ENCODE measurements at places on chromosomes 7 and 10.

DNA sequence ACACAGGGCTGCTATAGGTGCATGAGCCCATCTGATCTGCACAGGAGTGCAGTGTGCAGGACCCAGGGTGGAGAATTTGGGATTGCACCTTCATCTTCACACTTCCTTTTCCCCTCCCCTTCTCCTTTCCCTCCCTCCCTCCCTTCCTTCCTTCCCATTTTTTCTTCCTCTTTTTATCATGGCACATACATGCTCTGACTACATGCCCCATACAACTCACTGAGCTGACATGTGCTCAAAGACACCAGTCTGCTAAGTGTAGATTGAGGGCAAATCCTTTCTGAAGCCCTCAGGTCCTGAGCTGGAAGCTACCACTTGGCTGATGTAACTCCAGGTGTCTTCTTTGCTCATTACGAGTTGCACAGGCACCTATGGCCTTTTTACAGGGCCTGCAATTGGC lies 365.3 kb upstream of the ZNF32 start:
- DNase-seq, result no peak

GRCh38 chr7:27908534-27909165 lies 168.7 kb downstream of the TAX1BP1 start:
- no peak for DNase-seq

GRCh38 chr10:23053036-23053435 lies 42.3 kb upstream of the MSRB2 start:
- no peak for DNase-seq

DNA sequence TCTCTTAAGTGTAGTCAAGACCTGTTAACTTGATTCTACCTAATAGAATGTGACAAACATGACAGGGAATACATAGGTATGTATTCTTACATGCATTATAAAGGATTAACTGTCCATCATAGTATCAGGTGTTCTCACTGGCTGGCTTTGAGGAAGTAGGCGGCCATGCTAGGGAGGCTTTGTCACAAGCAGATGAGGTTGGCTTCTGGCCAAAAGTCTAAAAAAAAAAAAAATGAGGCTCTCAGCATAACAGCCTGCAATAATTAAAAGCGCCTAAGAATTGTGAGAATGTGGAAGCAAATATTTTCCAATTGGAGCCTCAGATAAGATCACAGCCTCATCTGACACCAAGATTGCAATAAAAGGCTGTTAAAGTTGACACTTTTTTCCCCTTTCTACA lies 1256.8 kb upstream of the SORCS1 start:
- DNase-seq, result no peak

GRCh38 chr10:44339218-44339617 lies 45.7 kb downstream of the CXCL12 start:
- DNase-seq, result no peak

DNA sequence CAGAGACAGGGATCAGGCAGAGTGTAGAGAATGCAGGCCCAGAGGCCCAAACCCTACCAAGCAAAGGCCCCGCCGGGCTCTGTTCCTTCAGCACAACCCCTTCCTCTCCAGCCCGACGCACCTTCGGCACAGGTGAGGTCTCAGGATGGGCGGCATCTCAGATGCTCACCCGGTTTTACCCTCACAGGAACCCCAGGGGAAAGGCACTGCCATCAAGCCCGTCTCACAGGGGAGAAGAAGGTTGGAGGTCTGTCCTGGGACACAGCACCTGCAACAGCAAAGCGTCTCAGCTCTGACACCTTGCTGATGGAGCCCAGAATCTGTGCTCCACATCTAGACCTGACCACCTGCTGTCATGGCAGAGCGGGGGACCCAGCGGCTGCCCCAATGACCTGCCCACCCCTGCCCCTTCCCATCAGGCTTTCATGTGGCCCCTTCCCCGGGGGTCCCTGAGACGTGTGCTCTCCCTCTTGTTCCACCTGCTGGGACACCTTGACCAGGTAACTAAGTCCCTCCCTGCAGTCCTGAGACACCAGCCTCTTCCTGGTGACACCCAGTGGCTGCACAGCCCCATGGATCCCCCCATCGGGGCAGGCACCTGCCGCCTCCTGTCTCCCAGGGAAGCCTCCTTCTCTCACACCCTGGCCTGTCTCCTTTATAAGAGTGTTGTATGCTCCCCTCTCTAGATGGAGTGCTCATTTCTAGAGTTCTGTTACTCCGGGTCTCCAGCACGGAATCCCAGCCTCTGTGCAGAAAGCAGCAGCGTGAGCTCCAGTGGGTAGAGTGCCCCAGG lies 315.6 kb downstream of the DNAJB6 start:
- DNase-seq, result no peak

DNA sequence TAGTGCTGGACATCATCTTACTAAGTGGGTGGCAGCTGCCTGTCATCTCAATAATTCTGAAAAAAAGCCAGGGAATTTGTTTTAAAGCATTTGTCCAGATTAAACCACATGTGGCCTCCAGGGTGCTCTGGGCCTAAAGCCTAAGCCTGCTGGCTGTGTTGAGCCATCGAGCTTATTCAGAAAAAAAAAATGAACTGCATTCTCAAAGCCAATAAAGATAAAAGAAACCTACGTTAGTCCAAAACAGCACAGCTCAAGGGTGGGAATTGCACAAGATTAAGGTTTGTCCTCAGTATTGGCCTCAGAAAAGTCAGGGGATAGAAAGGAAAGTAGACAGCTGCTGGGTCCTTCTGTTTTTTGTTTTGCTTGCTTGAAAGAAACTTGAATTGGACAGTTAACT lies 22.6 kb upstream of the PRTFDC1 start:
- DNase-seq, result no peak

GRCh38 chr10:124918191-124918830 lies 23.6 kb upstream of the ZRANB1 start:
- DNase-seq, result no peak

DNA sequence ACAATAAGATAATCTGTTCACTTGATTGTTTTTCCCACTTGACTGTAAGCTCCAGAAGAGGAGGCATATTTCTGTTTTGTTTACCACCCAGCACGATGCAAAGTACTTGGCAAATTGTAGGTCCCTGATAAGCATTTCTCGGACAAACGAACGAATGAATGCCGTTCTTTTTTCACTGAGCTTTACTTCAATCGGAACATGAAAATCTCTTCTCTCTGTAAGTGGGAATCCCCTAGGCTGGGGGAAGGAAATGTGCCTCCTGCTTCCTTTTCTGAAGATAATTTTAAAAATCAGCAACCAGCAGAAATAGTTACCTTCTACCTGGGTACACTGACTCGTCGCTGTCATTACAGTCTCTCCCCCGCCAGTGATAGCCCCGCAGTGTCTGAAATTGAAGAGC lies 102.9 kb downstream of the AOAH start:
- no peak for DNase-seq

DNA sequence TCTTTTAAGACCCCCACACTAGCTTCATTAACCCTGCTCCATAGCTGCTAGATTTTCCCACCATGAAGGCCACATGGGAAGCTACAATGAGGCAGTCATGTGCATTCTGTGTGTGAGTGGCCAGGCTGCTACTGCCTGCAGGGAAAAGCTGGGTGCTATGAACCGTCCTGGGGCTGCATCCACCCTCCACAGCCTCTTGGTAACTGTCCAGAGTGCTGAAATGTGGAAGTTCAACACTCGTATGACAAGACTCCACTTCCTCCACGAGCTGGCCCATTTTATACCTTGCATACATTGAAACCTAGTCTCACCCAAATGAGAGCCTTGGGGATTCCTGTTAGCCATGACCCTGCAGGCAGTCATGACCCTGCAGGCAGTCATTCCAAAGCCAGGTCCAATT lies 59.4 kb downstream of the CUZD1 start:
- DNase-seq, result no peak

DNA sequence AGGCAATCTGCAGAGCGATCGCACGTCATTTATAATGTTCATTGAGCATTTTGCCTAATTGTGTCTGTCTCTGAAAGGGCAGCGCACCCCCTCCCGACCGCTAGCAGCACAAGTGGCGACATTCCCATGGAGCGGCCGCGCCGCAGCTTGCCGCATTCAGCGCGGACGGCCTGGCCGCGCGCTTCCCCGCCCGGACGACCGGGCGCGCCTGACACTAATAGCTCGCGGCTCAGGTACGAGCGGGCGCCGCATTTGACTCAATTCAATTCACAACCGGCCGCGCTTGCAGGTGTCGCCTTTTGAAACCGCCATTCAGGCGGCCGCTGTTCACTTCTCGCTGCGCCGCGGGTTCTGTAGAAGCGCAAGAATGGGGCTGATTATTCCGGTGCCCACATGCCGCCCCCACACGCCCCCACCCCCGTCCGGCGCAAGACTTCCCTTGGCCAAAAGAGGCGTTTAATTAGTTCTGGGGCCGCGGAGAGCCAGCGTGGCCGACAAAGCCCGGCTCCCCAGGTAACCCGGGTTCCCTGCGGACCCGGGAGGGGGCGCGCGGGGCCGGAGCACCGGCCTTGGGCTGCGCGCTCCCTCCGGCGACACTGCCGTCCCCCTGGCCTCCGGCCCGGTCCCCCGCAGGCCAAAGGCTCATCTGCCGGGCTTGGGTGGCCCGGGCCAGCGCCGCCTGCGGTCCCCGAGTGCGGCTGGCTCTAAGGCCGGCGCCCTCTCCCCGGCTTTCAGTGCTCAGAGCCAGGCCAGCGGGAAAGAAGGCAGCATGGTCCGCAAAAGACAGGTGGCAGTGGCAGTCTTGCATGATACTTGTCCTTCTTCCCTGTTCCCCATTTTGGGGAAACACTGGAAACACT lies 18.7 kb upstream of the PTF1A start:
- no peak for DNase-seq

DNA sequence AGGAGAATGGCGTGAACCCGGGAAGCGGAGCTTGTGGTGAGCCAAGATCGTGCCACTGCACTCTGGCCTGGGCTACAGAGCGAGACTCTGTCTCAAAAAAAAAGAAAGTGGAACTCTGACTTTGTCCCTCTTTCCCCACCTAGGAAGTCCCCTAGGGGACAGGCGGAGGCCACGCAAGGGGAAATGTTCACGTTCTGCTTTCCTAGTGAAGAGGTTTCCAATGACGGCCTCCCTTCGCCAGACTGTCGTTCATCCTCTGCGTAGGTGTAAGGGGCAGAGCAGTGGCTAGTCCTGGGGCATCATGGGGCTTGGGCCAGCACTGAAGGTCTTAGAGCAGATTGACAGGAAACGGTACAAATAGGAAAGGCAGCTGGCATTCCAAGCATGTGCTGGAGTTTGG lies 30.6 kb downstream of the SUFU start:
- DNase-seq, result no peak

- no peak for DNase-seq
Observed at GRCh38 chr7:119888251-119888650, 384.7 kb upstream of the KCND2 start.

GRCh38 chr10:86958116-86958900 lies at the start of gene SNCG:
Gene SNCG (plus strand): TSS chr10:86958599. CDS start chr10:86958698, 99 bp downstream.
- no peak for DNase-seq

- no peak for DNase-seq
Observed at GRCh38 chr10:66844176-66844942, 81.5 kb upstream of the LRRTM3 start.

GRCh38 chr7:65980478-65981250 lies 1.3 kb downstream of the GUSB start:
- no peak for DNase-seq

- DNase-seq, result no peak
Observed at GRCh38 chr7:1675673-1676549, 5.8 kb downstream of the ELFN1 start.

DNA sequence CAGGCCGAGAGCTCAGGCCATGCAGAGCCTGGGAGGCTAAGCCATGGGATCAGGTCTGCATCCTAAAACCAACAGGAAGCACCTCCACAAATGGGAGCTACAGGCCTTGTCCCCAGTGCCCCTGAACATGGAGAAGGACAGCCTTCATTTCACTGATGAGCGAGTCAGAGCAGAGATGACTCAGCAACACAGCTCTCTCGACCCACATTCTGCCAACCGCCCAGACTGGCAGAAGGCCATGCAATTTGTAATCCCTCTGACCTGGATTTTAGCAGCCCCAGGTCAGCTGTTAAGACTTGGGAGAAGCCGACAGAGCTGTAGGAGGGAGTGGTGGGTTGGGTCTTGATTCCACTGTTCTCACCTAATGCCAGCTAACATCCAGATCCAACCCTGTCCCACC lies 25.5 kb downstream of the VOPP1 start:
- DNase-seq, result peak; percentile 64

GRCh38 chr10:127210936-127211466 lies 14.6 kb upstream of the INSYN2A start:
- no peak for DNase-seq
